ENCODE measurements at places on chromosomes 5 and 9.

DNA sequence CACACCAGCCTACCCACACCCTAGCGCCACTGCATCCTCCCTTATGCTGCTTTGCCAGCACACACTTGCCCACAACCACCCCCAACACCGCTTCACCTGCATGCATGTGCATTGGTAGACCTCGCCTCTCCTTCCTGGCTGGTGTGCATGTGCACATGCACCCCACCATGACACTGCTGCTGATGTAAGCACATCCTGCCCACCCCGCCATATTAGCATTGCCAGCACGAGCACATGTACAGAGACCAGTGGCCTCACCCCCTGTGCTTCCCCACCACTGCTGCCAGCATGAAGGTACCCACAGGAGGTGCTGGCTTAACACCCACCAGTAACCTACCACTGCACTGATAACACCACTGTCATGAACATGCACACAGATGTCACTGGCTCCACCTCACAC lies 218.2 kb downstream of the SLCO4C1 start:
- ATAC-seq, result no peak

DNA sequence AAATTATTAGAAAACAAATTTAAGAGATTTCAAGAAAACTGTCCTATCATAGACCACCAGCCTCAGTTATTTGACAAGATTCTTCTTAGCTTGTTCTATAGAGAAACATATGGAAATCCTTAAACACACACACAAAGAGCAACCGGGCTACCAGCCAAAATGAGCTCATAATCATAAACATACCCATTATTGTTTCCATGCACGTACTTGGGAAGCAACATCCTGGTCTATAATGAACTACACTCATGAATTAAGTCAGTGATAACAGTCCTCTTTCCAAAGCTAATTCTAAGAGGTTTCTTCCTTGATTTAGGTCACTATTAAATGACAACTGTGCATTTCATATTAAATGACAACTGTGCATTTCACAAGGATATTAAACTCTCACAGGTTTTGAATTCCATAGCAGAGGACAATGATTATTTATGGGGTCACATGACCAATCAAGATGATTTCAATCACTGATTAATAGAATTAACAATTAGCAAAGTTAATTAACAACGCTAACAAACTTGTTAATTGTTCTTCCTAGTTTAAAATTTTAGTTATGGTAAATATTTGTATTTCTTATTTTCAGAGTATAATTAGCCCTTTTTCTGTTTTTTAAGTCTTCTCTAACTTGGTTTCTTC lies 77.0 kb downstream of the OXCT1 start:
- ATAC-seq, result no peak

- no peak for ATAC-seq
Observed at GRCh38 chr9:104992659-104993058, 64.7 kb upstream of the ABCA1 start.

DNA sequence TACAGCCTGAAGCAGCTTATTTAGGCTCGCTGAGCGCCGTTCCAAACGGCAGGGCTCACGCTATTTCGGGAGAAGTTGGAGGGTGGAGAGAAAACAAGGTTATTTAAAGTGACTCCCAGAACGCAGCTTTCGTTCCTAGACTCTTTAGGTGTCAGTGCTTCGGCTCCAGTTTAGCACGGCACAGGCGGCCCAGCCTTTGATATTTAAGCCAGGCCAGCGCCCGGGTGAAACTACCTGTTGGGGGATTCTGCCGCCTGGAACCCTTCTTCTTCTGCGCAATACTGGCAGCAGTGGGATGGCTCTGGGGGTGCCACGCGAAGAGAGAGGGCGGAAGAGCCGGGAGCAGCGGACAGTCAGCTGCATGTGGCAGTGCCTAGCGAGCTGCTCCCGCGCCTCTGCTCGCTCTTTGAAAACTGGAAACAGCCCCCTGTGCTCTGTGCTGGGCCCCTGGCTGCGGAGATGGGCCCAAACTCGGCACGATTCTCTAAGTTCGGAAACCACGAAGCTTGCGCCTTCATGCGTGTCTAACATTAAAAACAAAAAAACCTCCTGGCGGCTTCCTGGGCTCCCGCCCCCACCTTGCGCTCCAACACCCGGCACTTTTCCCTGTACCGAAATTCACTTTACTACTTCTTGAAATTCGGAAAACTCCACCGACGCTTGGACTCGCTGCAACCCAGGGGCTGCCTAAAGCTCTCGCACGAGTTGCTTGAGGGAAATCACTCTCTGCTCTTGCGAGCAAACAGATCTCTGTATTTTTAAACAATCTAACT lies 34.6 kb upstream of the NFIB start:
- ATAC-seq, result no peak

DNA sequence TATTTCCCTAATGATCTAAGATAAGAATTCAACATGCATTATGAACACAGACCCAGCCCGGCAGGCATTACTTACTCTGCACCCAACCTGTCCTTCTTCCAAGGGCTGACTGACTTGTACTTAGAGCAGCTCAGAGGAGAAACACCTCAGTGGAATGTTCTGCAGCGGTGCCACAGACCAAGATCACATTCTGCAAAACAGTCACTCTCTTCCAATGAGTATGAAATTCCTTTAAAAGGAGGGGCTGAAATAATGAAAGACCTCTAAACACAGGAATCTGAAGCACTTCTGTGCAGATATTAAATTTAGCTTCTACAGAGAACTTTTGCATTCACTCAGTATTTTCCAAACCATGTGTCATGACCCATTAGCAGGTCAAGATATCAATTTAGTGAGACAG lies 172.9 kb downstream of the ZDHHC21 start:
- ATAC-seq, result no peak

- no peak for ATAC-seq
Observed at GRCh38 chr9:71904076-71904475, 6.9 kb downstream of the ABHD17B start.

GRCh38 chr9:38288502-38288901 lies 104.0 kb upstream of the ALDH1B1 start:
- ATAC-seq, result no peak

DNA sequence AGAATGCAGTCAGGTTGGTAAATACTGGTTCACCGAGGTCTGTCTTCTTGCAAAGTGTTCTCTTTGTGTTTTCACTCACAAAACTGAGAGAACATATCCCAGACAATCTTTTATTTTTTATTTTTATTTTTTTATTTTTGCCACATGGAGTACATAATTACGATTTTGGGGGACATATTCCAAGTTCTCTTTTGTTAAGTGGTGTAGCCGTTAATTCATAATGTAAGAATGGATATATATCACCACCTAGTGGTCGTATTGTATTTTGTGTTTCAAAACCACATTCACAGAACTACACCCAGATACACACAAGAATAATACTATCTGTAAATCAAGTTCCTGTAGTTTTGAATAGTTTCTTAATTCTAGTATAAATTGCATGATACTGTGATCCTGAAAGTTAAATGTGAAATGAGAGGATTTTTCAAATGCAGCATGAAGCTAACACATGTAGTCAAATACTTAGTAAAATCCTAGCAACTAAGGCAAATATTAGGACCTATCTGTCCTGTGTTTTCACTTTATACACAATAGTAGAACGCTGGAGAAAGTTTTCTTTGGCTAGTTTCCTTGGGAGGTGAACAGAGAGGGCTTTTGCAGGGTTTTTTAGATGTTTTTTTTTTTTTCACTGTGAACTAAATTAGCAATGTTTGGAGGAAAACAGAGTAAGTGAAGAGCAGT lies 92.7 kb downstream of the VCAN start:
- peak; percentile 46 for ATAC-seq

DNA sequence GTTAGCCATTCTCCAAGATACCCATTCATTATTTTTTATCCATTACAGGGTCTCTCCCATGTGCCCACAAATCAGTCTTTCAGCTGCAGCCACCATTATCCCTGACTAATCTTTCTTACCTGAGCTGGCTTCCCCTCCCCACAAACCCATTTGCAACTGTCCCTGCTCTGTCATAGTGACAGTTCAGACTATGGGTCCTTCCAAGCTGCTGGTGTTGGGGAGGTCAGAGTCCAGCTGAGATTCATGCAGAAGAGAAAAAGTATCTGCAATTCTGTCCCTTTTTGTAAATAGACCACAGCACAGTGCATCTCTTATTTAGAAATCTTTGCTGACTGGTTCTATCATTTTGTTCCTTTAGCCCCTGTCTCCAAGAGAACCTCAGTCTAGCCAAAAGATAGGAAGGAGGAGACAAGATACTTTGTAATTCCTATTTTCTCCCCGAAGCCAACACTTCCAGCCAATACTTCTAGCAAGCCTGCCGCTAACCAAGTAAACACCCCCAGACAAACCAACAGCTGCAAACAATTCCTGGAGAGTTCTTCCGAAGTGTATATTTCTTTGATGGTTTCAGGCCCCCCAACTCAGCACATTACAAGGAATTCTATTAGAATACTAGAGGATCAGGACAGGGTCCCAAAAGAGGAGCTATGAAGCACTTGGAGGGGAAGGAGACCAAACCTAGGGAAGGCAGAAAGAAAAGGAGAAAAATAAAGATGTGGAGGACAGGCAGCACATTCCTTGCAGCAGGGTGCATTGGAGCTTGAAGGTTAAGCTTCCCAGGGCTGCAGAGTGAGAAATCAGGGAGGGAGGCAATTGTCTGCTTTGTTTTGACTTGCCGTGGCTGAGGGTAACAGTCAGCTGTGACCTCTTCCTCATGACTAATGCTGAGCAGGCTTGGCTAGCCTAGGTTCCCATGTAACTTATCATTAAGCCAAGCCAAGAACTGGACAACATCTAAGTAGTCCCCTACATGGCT lies 148.5 kb downstream of the SGCD start:
- ATAC-seq, result no peak

- no peak for ATAC-seq
Observed at GRCh38 chr5:59656351-59657254, 236.9 kb downstream of the PDE4D start.

DNA sequence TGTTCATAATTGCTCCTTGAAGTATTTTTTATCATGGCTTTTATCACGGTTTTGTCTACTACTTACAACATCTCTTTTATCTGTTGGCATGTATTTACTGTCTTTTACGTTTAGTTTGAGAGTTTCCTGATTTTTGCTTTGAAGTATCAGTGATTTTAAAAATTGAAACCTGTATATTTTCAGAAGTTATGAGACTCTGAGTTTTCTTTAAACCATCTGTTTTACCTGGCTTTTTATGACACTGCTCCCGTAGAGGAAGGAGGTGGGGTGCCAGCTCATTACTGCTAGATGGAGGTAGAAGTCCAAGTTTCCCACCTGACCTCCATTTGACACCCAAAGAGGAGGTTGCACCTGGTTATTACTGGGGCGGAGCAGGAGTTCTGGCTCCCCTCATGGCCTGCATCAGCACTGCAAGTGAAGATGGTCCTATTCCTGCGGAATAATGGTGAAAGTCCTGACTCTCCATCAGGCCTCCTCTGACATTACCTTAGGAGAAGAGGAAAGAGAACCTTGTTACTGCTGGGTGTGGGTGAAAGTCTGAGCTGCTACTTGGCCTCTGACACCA lies 10.0 kb upstream of the ZNF131 start:
- ATAC-seq, result peak; percentile 46

GRCh38 chr5:53327811-53328334 lies 152.6 kb upstream of the FST start:
- ATAC-seq, result no peak

- ATAC-seq, result no peak
Observed at GRCh38 chr9:109403116-109403515, 82.3 kb upstream of the EPB41L4B start.

- ATAC-seq, result no peak
Observed at GRCh38 chr9:127923771-127924170, 6.8 kb downstream of the PIP5KL1 start.

GRCh38 chr5:180214870-180215770 lies 6.1 kb upstream of the RASGEF1C start:
- no peak for ATAC-seq

DNA sequence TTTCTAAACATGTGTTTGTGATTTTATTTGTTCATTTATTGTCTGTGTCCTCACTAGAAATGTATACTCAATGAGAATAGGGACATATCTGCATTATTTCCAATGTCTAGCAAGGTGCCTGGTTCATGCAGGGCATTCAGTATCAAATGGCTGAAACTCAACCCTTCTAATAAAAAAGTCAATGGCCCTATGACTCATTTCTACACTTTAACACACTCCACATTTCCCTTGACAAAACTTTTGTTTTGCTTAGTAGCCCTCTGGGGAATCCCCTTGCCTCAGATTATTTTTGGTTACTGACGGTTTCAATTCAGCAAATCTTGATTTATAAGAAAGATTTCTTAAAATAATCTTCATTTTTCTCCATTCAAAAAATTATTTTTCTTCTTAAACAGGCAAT lies 206.0 kb upstream of the DMRTA1 start:
- peak; percentile 63 for ATAC-seq

GRCh38 chr5:148962761-148963324 lies 100.0 kb downstream of the SH3TC2 start:
- no peak for ATAC-seq

DNA sequence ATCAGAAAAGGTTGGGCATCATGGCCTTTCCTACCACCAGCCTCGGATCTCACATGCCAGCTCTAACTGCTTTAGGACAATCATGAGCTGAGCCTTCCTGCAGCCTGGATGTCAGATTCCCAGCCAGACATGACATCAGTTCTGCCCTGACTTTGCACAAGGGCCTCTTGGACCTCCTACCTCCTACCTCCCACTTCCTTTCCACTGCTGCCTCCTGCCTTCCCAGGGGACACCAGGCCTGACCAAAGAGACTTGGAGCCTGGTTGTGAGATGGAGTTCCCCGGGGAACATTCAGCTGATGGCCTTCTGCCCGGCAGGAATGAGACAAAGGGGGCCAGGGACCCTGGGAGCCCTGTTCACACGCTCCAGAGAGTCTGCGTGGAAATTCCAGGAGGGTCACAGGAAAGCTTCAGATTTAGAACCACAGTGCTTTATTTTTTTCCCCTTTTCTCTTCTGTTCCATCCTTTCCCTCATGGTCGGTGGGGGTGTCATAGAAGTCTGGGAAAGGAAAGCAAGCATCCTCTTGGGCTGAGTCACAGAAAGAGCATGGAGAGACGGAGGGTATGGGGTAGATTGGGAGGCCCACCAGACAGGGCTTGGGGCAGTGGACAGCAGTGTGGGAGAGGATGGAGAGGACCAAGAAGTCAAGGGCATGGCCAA lies 35.4 kb upstream of the IL17B start:
- no peak for ATAC-seq

DNA sequence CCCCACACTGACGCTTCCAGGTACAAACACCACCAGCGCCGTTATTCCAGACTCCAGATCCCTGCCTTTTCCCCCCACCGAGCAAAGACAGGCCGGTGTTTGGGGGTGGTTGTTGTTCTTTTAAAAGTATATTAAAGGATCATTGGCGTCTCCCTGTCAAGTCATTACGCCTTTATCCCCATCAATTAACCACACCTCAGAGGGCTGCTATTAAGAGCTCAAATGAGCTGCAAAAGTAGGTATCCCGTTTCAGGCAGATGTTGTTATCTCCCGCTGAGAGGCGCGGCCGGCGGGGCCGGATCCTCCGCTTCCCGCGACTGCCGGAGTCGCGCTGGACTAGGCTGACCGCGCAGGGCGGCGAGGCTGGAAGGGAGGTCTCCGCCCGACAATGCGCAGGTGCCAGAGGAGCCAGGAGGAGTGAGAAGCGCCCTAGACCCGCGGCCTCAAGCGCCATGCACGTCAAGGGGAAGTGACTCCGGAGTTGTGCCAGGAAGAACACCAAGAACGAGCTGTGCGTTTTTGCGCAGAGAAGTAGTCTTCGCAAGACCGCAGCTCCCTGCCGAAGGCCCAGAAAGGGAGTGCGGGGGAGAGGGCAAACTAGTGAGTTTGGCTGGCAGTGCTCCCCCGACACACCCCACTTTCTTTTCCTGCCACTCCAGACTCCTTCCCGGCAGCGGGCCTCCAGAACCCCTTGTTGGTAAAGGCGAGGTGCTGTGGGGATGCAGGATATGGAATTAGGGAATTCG lies 8.2 kb downstream of the NR2F1-AS1 start:
- no peak for ATAC-seq

GRCh38 chr9:1462626-1463308 lies 412.6 kb downstream of the DMRT2 start:
- ATAC-seq, result no peak

Measured in activated CD4-positive, CD25-positive, alpha-beta regulatory T cell treated with anti-CD3 and anti-CD28 coated beads, Interleukin-2, amount 50 U/mL, for 24 hours (primary cell).